ENCODE measurements at places on chromosomes 16 and 17. TPM values are rescaled to one million over a fixed set of nuclear protein-coding genes. Genes with fewer than 3 reads are reported as not detected.

CAMTA2 gene
- 5.1 TPM for total RNA-seq

PHAF1 gene
- total RNA-seq: 19.8 TPM

DNA sequence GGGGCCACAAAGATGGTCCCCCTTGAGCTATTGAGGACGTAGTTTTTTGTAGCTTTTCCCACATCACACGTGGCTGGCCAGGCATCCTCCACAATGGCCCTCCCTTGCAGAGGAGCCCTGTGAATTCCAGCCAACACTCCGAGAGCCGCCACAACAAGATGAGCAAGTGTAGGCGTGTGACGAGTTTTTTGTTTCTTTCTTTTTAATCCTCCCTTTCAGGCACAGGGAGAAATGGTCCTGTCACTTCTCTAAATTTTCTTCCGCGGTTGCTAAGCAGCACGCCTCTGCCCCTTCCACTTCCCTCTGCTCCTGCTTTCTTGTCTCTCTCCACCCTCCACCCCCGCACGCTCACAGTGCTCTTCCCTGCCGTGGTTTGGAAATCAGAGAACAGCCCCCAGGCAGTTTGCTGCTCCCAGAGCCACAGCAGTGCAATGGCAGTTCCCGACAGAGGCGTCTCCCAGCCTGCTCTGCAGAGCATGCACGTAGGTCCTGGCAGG, 68.0 kb upstream of the MRTFB start:
- peak; percentile 86 for DNase-seq

GRCh38 chr17:76914937-76915336, 46.7 kb downstream of the MGAT5B start:
- no peak for DNase-seq

DNA sequence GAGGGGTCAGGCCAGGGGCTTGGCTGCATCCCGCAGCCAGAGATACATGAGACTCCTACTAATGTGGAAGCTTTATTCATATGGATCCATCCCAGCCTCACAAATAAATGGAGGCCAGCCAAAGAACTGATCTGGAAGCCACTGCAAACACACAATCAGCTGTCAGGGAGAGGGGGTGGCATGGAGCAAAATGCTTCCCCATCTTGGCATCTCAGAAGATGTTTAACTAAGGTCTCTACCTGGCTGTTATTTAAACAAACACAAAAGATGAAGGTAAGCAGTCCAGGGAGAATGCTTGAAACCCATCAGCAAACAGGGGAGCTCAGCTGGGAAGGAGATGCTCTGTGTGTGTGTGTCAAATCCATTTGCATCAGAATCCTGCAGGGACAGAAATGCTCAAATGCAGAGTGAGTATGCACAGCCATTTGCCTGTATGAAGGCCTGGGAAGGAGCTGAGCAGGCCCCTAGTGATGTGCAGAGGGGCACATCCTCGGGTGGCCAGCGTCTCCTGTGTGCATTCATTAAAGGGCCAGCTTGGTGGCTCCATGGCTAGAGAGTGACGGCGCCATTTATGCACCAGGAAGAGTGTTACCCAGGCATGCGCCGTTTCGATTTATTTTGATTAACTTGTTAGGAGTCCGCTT, 34.2 kb upstream of the IRX3 start:
- DNase-seq: no peak

DNA sequence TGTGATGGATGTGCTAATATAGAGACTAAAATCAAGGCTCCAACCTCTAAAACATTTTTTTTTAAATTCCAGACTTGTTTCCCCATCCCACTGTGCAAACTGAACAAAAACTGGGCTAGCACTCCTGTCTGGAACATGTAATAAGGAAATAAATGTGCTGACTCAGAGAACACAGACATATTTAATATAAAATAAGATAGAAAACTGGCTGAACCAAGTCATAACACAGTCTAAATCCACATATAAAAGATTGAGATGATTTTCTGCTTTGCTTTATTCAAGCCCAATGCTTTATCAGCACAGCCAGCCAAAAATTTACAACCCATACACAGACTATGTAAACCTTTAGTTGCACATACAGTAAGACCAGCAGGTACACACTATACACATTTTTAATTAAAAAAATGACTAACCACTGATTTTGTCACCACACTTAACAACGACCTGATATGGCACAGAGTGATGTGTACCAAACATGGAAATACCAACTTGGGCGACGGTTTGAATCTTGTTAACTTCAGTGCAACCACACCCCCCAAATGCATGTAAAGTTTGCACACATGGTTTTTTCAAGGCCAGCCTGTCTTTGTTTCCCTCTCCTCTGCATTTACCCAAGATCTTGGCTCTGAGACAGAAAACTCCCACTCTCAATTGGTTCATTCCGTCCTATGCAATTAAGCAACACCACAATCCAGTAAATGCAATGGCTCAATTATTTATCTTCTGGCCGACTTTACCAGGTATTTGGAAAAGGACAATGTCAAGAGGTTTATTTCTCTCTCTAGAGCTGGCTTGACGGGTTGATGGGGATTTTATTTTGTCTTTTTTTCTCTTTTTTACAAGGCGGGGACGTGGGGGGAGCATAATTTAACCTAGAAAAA, 1.2 kb downstream of the STAT3 start:
- DNase-seq: no peak

DNA sequence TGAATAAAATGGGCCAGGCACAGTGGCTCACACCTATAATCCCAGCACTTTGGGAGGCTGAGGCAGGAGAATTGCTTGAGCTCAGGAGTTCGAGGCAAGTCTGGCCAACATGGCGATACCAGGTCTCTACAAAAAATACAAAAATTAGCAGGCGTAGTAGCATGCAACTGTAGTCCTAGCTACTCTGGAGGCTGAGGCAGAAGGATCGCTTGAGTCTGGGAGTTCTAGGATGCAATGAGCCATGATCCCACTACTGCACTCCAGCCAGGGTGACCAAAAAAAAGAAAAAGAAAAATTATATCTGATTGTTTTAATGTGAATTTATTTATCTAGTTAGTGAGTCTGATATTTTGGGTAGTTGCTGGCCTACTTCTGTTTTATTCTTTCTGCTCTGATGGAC, 7.0 kb downstream of the IL34 start:
- no peak for DNase-seq
